ENCODE measurements at places on chromosomes 16 and 17.
A peak's percentile ranks its signal among the peaks of the same experiment; 100 is the strongest.

DNA sequence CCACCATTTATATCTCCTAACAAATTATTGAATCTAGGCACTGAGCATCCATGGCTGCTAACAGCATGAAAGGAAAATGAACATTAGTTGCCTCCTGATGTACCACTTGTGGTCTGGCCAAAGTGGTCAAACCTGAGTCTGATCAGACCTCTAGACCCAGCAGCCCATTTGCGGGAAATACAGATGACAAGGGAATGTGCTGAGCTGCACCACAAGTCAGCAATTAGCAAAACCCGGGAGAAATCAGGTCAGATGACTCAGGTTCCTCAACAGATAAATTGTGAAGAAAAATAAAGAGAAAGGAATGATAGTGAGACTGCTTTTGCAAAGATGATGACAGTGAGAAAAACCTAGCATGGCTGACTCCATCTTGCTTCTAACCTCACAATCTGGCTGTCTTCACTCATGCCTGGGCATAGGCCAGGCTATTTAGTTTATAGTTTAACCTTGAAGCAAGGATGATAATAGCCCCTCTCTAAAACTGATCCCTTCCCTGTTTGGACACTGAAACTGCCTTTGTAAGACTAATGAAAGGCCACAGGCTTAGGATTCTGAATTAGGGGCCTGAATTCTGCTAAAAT lies 142.7 kb upstream of the ASIC2 start:
- no peak for DNase-seq

DNA sequence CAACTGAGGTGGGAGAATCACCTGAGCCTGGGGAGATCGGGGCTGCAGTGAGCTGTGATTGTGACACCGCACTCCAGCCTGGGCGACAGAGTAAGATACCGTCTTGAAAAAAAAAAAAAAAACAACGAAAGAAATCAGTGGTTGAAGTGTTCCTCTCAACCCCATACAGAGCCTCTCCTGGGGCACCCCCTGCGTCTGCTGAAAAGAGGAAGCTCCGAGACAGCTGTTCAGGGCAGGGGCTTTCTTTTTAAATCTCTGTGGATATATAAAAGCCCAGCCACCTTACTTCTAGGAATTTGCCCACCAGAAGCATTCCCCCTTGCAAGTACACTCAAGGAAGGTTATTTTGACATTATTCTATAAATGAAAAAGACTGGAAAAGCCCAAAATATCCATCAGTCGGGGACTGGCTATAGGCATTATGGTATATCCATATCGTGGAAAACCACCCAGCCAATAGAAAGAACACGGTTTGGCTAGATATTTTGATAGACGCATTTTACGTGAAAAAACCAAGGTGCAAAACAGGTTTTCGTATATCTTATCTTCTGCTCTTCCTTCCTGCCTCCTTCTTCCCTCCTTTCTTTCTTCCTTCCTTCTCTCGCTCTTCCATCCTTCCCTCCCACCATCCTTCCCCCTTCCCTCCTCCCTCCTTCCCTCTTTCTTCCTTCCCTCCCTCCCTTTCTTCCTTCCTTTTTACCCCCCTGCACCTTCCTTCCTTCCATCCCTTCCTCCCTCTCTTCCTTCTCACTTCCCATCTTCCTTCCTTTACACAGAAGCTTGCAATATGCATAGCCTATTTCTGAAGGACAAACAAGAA lies 9.2 kb upstream of the CCL22 start:
- no peak for DNase-seq

GRCh38 chr17:15361592-15361991 lies 20.2 kb upstream of the TEKT3 start:
- no peak for DNase-seq

GRCh38 chr17:40129498-40129897 lies 7.7 kb downstream of the MSL1 start:
- DNase-seq: no peak

GRCh38 chr17:60493847-60494321 lies 32.2 kb downstream of the APPBP2 start:
- no peak for DNase-seq

GRCh38 chr17:56835264-56835585 lies 1.3 kb downstream of the DGKE start:
- DNase-seq: no peak

- no peak for DNase-seq
Measured at GRCh38 chr16:84662471-84662870, 14.2 kb downstream of the KLHL36 start.

DNA sequence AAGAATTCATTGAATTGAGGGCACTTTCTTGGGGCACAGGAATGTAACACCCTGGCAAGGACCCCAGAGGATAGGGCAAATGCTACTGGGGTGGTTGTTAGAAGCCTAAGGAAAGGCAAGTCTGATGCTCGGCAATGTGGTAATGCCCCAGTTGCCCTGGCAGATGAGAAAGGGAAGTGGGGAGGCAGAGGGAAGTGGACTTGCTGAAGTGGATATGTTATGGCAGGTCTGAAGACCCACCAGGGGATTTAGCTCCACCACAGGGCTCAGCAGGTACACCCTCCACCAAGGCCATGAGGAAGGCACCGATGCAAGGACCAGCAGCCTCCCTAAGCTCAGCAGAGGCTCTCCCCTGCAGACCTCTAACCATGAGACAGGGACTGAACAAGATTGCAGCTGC lies 184.8 kb downstream of the IRX5 start:
- DNase-seq: no peak

- DNase-seq: no peak
Measured at GRCh38 chr17:71634376-71634775, 486.4 kb upstream of the SOX9 start.

GRCh38 chr17:63446753-63447470 lies 806 bp upstream of the CYB561 start:
- DNase-seq: peak; percentile 57

GRCh38 chr17:71613996-71614395 lies 506.8 kb upstream of the SOX9 start:
- no peak for DNase-seq

GRCh38 chr17:67369676-67370075 lies 3.3 kb upstream of the PSMD12 start:
- no peak for DNase-seq
